ENCODE measurements at places on chromosomes 6 and 20.

DNA sequence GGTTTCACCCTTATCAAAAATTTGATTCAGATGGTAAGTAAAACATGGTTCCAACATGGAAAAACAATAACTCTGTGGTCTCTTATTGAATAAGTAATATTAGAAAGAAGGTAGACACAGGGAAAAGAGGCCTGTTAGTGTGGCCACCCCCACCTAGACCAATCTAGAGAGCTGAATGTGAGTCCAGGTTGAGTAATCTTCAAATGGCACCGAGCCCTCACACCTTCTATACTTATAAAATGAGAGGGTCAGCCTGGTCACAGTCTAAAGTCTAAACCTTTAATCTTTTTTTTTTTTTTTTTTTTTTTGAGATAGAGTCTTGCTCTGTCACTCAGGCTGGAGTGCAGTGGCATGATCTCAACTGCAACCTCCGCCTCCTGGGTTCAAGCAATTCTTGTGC, 6.9 kb downstream of the FAM184A start:
- DNase-seq, result no peak

DNA sequence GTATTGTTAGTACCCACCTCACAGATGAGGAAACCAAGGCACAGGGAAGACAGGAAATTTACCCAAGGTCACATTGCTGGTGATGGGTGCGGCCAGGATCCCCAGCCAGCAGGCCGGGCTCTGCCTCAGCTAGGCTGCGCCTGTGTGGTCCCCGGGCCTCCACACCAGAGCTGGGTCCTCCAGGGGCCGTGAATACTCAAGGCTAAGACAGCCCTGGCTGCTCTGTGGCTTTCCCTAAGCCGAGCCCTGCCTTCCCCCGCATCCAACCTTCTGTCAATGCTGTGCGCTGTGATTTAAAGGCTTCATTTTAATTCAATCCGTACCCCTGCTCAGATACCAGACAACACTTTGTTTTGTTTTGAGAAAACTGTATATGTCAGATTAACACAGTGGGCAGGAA, 246.7 kb downstream of the TTLL2 start:
- no peak for DNase-seq

- peak; percentile 53 for DNase-seq
These were observed 1.7 kb downstream of the HLA-DOB start for GRCh38 chr6:32815115-32815514.

DNA sequence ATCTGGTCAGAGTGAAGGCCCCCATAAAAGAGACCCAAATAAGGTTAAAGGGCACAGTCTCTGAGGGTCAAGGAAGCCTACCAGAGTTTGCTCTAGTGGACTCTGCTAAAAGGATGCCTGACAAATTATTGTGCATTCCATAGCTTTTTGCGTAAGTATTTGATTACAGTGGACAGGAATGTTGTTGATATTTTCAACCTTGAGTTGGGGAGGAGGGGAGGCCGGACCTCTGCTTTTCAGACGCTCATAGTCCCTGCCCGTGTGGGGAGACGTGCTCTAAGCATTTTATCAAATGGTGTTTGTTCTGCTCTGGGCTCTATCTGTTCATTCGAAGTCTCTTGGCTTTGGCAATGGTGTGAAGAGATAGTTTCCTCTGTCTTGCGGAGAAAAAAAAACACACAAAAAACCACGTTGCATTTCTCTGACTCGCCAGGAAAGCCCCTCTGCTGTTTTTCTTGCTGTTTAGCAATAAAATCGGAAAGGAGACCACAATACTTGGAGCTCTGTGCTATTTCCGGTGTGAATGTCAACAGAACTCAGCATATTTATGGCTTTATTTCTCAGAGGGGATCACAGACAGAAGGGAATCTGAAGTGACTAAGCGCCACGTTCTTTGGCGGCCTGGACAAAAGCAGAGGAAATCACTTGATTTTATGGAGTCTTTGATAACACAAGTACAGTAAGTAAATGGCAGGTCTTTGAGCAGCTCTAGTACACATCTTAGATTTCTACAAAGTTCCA, 159.8 kb downstream of the ZFP64 start:
- peak; percentile 70 for DNase-seq

GRCh38 chr20:44247586-44248409, 690 bp downstream of the GDAP1L1 start:
- peak; percentile 31 for DNase-seq
